Brain (organoid and tissue), 16 donors: ENCODE measurements at places on chromosomes 5 and 9.

DNA sequence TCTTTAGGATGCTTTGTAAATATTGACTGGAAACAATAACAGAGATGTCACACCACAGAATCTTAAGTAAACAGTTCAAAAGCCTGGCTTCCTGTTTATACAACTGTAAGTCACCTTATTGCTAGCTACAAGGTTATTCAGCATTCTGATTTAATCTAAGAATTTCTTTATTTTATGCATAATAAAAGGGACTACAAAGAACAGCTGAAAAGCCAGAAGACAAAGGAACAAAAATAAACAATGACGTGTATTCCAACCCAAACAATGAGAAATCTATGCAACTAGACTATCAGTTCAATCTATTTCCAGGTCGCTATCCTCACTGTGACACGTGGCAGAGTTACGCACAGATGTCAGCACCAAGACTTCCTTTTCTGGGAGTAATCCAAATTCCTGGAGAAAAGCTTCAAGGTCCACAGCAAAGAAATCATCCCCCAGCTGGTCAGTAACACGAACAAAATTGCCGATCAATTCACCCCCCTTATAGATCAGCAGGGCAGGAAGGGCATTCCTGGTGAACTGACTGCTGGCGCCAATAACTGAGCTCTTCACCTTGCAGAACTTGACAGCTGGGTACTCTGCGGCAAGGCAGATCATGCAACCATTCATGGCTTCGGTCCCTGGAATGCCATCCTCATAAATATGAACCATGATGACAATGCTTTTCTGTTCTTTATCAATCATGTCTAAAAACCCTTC lies 8.4 kb downstream of the PDCL start:
- DNase-seq, result no peak

GRCh38 chr9:5518937-5519319 lies 8.6 kb downstream of the PDCD1LG2 start:
- no peak for DNase-seq

- no peak for DNase-seq
These were observed 32.3 kb downstream of the TMEM167A start for GRCh38 chr5:83044926-83045325.

GRCh38 chr9:102867488-102867887 lies 127.6 kb upstream of the CYLC2 start:
- no peak for DNase-seq

GRCh38 chr9:95819636-95820035 lies 55.9 kb upstream of the ERCC6L2 start:
- DNase-seq, result no peak

DNA sequence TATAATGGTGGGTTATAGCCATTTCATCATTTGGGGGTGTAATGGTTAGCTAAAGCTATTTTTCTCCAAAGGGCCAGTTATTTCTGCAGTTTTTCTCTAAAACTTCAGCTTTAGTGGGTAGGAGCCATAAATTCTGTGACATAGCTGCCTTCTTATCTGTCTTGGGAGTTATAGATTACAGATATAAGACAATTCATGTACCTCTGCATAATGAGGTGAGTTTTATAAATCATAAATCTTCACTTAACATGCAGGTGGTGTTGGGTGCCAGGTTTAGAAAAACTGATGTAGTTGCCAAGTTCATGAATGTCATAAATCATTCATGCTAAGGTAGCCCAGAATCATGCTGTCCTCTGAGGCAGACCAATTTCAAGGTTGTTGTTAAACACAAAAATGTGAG lies 10.0 kb upstream of the HSPA9 start:
- no peak for DNase-seq

DNA sequence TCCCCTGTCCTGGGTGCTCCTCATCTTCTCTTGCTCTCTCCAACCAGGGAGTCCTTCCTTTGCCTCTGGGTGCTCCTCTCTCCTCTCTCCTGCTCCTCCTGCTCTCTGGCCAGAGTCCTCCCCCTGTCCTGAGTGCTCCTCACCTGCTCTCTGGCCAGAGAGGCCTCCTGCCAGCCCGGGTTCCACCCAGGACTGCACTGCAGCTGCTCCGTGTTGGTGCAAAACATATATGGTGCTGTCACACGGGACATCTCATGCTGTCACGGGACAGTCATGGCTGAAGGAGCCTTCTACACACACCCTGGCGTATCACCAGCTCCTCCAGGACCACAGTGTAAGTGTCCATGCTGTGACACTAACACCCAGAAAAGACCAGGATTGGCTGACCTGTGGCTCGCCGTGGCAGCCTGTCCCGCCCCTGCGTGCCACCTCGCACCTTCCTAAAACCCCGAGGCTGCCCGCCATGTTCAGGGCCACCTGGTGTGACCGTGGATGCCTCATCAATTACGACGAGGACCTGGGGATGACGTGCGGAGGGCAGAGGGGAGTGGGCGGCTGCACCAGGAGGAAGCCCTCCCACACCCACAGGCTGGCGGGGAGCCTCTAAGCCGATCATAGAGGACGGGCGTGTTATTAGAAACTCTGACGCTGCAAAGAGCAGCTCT lies 27.9 kb upstream of the SLC6A3 start:
- DNase-seq, result no peak

GRCh38 chr5:78771260-78772205 lies 123.0 kb upstream of the LHFPL2 start:
- peak; percentile 10 for DNase-seq
